ENCODE measurements at places on chromosomes 16 and 17.

DNA sequence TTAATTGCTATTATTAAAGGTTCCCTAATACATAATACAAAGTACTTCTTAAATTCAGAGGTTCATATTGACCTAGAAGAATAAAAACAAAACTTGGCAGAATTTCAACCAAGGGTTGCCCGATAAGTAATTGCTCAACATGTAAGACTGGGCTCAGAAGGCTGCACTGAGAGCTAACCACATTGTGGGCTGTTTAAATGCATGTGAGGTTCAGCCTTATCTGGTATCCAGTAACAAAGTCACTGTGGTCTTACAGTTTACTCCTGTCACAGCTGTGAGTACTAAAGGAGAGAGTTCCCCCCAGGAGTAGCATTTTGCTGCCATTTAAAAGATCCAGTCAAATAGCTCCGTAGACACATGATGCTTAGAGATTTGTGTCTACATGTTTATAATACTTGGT, 1.6 kb upstream of the DHRS11 start:
- DNase-seq: no peak

DNA sequence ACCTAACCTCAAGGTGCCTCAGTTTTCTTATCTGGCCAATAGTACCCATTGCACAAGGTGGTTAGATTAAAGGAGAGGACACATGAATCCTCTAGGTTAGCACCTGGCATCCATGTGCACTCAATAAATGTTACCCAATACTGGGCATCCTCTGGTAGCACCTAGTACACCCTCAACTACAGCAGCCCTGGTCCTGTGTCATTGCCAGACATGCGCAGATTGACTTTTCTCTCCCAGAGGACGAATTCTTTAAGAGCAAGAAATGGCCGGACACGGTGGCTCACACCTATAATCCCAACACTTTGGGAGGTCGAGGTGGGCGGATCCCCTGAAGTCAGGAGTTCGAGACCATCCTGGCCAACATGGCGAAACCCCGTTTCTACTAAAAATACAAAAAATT, 7.3 kb downstream of the DUSP3 start:
- no peak for DNase-seq

GRCh38 chr17:77735081-77735565, 223.4 kb upstream of the TNRC6C start:
- DNase-seq: no peak

DNA sequence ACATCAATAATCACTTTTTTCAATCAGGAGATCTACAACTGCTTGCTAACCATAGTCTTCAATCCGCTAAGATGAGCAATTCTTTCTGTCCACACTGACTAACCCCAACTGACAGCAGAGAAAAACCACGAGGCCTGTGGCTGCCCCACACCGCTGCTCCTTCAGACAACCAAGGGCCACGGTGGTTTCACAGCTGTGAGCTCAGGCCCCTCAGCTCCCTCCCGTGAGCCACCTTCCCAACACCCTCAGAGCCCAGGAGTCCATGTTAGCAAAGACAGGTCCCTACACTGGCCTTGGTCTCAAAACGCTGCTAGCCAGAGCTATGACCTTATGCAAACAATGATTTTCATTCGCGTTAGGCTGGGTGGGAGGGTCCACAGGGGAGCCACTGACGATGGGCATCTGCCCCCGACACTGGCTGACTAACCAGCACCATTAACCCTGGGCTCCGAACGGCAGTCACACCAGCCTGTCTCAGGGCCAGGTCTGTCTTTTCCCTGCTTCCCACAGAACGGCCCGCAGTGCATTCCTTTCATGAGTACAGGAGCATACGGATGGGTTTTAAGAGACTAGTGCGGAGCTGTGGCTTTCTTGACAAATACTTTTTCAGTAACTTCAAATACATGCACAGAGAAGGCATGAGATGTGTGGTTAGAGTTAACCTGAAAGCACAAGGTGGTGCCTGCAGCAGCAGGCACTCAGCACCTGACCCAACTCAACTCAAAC, 67.3 kb downstream of the ANKRD11 start:
- peak; percentile 39 for DNase-seq

GRCh38 chr16:14549789-14550153, 80.3 kb downstream of the PARN start:
- no peak for DNase-seq

- no peak for DNase-seq
Measured at GRCh38 chr17:71825687-71826086, 295.1 kb upstream of the SOX9 start.

DNA sequence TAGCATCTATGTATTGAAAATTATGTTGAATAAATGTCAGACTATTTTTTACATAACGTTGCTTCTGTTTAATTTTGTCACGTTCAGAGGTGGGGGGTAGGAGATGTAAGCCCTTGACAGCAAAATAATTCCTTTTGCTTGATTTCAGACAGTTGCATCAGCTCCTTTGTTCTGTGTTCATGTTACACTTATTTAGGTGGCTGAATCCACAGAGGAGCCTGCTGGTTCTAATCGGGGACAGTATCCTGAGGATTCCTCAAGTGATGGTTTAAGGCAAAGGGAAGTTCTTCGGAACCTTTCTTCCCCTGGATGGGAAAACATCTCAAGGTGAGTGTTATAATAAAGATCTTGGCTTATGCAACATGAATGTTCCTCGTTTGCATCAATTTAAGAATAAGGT, 4.5 kb downstream of the HERPUD1 start:
- DNase-seq: no peak

DNA sequence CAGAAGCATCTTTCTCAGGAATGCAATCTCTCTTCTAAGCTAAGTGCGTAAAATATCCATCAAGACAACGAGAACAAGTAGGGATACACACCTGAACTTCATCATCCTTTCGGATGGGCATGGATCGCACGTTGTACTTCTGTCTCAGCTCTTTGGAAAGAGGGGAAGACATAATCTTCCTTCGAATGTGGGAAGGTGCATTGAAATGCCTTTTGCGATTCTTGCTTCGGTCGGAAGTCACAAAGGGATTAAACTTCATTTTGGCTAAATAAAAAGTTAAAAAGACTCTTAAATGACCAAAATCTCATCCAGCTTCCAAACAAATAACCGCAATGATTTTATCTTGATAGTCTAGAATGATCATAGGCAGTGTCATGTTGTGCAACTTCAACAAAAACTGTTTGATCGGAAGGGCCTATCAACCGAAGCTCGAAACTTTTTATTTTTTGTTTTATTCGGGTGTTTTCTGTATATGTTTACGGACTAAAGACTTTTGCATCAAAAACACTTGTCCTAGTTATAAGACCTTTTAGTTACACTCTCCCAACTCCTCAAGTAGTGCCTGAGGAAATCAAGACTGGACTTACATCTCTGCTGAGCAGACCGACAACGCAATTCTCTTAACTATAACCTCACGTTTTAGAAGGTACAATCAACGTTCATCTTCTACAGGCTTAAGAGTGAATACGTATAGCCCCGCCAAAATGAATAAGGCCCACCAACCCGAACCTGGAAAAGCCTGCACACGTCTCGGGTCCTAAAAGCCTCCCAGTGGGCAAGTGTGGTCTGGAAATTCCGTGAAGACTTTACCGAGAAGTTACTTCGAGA, 727 bp downstream of the RPL26 start:
- DNase-seq: no peak

DNA sequence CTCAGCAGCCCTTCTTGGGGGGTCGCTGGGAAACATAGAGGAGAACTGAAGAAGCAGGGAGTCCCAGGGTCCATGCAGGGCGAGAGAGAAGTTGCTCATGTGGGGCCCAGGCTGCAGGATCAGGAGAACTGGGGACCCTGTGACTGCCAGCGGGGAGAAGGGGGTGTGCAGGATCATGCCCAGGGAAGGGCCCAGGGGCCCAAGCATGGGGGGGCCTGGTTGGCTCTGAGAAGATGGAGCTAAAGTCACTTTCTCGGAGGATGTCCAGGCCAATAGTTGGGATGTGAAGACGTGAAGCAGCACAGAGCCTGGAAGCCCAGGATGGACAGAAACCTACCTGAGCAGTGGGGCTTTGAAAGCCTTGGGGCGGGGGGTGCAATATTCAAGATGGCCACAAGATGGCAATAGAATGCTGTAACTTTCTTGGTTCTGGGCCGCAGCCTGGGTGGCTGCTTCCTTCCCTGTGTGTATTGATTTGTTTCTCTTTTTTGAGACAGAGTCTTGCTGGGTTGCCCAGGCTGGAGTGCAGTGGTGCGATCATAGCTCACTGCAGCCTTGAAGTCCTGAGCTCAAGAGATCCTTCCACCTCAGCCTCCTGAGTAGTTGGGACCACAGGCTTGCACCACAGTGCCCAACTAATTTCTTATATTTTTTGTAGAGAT, 3.4 kb downstream of the STH start:
- peak; percentile 81 for DNase-seq

GRCh38 chr16:83137326-83137781, 510.6 kb downstream of the CDH13 start:
- DNase-seq: no peak

DNA sequence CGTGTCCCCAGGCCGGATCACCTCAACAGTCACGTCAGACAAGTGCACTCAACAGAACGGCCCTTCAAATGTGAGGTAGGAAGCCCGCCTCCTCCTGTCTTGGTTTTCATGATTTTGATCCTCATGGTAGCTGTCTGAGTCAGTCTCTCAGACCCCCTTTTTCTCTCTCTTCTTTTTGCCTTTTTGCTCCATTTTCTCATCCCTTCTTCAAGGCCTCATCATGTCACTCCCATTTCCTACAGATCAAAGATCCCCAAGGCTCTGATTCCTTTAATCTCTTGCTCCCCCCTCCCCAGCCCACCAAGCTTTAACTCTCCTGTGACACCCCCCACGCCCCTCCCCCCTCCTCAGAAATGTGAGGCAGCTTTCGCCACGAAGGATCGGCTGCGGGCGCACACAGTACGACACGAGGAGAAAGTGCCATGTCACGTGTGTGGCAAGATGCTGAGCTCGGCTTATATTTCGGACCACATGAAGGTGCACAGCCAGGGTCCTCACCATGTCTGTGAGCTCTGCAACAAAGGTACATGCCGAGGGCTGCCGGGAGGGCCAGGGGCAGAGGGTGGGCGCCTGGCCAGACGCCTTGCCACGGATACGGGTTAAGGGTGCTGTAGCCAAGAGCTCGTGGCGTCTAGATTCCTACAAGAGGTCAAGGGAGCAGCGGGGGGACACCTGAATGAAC, 2.0 kb downstream of the MAZ start:
- DNase-seq: peak; percentile 35

- no peak for DNase-seq
Measured at GRCh38 chr16:48833461-48833860, 223.5 kb upstream of the N4BP1 start.

- DNase-seq: no peak
Measured at GRCh38 chr16:22318690-22319358, 21.6 kb downstream of the POLR3E start.
